Stimulated activated CD4-positive, alpha-beta T cell treated with anti-CD3 and anti-CD28 coated beads, Interleukin-15, amount 100 ng/mL, for 24 hours (primary cell): ENCODE measurements at places on chromosomes 5 and 9.
A peak's percentile ranks its signal among the peaks of the same experiment; 100 is the strongest.

DNA sequence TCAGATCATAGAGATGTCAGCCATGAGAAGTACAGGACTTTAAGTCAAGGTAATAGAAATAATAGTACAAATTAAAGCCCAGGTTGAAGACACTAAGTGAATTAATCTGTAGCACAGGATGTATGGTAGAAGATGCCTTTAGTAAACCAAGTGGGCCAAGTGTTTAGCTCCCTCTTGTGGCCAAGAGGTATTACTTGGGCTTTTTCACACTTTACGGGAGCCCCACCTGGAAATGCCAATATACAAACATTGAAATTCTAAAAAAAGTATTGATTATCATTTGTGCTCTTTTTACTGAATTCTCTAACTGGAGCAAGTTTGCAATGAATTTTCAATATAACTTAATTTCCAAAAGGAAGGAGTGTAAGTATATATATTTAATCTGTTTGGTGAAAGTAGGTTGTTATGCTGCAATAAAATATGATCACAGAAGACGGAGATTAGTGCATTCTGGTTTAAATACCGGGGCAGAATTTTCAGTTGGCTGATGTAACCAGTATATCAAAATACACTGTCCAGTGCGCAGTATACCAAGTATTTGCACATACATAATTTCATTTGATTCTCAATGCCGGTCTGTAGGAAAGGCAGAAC is 84.7 kb downstream of the PARP8 start:
- DNase-seq: peak; percentile 30

DNA sequence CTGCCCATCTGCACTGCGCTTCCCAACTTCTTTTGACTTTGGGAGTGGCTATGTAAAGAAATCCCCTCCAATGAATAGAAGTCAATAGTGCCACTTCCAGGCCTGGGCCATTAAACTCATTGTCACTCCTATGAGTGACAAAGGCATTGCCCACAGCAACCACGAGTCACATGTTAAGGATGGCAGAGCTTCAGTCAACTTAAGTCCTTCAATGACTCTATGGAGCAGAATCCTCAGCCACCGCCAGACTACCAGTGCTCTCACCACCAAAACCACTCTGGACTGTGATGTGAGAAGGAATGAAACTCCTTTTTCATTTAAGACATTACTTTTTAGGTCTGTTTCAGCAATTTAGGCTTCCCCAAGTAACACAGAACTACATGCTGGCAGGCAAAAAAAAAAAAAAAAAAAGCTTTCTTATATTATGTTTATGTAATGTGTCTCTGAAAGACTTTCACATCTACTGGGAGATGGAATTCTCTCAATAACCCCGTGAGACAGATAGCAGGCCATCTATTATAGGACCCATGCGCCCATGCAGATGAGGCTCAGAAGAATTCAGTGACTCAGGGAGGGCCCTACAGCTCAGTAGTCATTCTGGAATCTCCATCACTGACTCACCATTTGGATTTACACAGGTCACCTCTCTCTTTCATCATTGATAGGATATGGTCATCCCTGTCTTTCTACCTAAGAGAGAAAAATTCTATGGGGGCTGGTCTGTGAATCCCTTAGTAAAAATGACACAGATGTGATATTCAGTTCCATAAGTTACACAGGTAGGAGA is 180.5 kb downstream of the CEMIP2 start:
- DNase-seq: peak; percentile 6

DNA sequence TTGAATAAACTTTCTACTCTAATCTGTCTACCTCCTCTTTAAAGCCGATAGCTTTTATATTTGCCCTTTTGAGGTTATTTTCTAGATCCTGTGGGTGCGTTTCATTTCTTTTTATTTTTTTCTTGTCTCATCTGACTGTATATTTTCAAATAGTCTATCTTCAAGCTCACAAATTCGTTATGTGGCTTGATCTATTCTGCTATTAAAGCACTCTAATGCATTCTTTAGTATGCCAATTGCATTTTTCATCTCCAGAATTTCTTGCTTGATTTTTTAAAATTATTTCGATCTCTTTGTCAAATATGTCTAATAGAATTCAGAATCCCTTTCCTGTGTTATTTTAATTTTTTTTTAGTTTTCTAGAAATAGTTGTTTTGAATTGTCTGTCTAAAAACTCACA is 172.4 kb downstream of the CYLC2 start:
- DNase-seq: no peak

DNA sequence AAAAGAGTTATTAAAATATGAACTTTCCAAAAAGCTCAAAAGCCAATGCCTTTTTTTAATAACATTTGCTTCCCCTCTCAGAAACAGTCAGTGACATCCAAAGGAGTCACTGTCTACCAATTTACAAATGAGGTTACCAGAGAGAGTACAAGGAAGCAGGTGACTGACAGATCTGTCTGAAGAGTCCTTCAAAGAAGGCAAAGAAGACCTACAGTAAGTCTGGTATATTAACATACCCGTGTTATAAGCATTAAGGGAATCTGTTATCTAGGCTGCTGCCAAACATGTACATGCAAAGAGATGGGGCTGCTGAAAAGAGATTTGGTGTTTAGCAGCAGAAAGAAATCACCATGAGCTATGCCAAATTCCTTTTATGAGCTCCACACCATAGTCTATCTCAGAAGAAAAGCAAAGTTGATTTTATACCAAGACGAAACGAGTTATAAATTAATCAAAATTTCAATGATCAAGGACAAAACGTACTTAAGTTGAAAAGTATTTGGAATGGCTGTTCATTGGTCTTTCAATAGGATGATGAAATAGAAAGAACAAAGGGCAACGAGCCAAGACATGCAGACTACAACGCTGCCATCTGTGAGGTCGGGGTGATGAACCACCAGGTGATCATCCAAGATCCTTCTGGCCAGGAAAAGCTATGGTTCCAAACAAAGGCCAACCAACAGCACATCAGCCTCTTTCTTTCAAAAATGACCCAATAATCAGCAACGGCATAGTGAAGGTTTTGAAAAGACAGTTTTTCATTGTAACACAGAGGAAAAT is 8.1 kb downstream of the PRELID2 start:
- DNase-seq: no peak

GRCh38 chr9:23702311-23702922 is 123.6 kb downstream of the ELAVL2 start:
- no peak for DNase-seq

DNA sequence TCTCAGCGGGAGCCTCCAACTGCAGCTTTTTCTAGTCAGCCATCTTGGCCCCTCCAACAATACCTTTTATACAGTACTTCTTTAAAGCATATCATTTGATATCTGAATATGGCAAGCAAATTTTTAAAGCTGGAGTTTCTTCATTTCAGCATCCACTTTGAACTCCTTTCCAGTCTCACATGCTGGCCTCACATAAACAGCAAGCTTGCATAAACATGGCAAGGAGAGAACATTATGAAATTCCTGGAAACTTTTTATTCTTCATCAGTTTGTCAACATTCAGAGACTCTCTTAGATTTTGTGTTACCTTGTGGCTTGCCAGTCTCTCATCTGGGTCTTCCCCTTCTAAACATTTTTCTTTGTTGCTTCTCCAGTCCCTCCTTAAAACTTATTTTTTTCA is 745.3 kb downstream of the NR2F1-AS1 start:
- DNase-seq: no peak

DNA sequence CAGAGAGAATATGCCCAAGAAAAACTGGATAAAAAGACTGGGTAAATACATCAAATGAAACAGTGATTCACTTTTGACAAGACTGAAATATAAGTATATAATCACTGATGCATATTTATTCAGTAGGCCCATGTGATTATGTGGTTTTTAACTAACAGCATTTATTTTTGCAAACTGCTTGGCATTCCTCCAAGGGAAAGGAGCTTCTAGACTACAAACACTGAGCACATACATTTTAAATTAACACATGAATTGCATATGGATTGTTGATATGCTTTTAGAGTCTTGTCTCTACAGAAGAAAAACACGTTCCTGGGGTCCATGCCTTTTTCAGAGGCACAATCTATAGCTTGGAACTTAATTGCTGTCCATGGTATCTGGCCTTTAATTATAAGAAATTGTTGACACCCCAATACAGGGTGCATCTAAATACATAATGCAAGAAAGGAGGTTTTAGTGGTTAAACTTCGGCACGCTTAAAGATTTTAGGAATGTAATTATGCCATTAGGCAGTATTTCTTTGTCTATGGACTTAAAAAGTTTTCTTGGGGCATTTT is 6.9 kb upstream of the MEIKIN start:
- DNase-seq: no peak

- DNase-seq: no peak
These were observed 1.1 kb downstream of the OSTF1 start for GRCh38 chr9:75089373-75089766.

- DNase-seq: no peak
These were observed 165.2 kb downstream of the RMI1 start for GRCh38 chr9:84145780-84146179.

DNA sequence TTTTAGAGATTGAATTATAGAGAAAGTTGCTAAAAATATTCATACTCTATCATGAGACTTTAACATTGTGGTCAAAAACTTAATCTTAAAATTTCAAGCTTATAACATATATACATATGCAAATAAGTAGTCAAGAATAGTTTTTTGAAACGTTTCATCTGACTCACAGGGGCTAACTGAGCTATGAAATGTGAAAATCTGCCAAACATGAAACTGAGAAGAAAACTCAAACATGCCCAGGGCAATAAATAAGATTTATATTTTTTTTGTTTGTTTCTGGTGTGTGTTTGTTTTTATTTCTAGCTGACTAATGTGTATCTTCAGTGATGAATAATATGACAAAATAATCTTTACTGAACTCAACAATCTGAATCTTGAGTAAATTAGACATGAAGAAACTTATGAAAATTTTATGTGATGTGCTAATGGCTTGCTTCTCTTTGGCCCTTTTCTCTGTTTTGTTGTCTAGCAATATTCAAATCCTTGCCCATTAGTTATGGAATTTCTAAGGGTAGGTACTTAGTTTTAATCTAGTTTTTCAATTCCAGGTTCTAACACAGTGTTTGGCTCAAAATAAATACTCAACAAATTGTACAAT is 99.9 kb downstream of the FAM174A start:
- no peak for DNase-seq

DNA sequence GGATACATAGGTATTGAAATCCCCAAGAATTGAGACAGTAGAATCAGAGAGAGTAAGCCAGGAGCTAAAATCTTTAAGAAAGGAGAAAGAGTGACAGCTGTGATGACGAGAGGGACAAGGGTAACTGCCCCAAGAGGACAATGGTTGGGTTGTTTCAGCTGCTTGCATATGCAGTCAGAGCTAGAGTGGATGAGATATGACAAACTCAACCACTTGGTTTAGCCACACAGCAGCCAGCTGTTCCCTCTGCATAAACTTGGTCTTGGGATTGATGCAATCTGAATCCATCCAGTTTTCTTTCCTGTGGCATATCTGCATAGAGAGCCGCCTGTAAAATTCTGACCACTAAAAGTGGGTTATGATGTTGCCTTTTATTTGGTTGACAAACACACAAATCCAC is 100.7 kb downstream of the ZNF622 start:
- no peak for DNase-seq

DNA sequence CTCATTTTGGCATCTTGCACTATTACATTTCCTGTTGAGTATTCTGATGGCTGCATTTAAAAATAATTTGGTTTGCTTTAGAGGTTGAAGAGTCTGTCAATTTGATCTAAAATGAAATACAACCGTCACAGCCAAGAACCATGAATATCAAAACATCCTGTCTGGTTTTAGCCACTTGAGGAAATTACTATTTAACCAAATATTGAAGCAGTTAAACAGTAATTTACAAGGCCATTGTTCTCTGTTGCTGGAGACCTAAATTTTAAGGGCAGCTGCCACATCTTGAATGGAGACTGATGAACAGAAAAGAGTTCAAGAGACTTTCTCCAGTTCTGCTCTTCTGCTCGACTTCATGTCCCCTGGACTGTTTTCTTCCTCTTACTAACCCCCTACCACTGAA is 549.4 kb downstream of the LRRC70 start:
- DNase-seq: no peak
